Stimulated activated CD4-positive, alpha-beta T cell treated with anti-CD3 and anti-CD28 coated beads, Interleukin-15, amount 100 ng/mL, for 24 hours (primary cell): ENCODE measurements at places on chromosomes 2 and 18.

DNA sequence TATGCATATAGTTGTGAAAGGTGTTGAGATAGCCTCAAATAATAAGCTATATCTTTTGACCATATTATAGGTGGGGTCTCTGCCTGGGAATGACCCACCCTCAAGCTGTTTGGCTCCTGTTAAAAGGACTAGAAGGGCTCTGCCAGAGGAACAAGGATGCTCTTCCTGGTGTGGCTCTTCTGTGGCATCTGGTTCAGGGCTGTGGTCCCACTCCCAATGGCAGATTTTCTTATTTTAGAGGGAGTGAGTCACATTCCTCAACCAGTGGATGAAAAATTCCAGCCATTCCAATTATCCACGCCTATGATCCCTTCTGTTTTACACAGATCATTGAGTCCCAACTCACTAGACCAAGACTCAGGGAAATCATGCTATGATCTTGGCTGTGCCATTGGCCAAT, 119.9 kb downstream of the PARD3B start:
- no peak for DNase-seq

DNA sequence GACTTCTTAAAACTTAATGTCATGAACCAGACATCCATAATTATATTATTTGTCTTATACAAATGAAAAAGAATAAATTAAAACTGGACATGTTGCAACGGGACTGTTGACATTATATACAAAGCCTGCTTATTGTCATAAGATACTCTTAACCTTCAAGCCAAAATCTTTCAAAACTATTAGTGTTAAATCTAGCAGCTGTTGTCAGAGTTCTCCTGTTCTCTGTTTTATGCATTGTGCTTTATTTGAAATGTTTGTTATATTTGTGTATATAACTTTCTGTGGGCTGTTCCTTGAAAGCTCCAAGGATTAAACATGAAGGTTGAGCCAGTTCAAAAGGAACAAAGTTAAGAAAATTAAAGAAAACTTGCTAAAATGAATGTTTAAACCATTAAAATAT, 335.5 kb upstream of the NT5C1B start:
- DNase-seq: no peak

- DNase-seq: no peak
Measured at GRCh38 chr2:55550368-55551102, 31.0 kb downstream of the CFAP36 start.

GRCh38 chr2:134583462-134583861, 135.3 kb downstream of the TMEM163 start:
- no peak for DNase-seq

DNA sequence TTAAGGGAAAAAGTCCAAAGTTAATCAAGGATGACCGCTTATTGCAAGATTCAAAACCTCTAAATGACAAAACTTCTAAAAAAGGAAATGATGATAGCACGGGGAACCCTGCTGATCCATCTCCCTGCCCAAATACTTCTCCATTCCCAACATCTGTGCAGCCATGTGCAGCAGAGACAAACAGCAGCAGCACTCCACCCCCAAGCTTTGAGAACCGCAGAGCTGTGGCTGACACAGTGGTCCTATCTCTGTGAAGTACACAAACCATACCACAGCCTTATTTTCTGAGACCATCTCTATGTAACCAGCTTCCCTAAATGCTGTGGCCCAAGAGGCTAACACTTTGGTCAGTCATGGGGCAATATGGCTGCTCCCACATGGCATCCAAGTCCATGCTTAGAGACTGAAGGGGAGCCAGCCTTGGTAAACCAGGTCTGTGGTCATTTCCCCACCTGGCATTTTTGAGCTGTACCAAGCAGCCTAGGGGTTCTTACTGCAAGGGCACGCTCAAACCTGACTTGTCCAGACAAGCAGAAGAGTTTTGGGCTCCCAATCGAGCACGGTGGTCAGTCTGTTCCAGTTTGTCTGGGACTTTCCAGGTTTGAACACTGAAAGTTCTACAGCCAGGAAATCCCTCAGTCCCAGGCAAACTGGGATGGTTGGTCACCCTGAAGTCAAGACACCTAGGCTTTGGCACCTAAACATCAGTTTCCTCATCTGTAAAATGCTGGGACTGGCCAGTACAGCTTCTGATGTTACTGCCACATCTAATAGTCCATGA, 17.1 kb upstream of the NFE2L2 start:
- no peak for DNase-seq

DNA sequence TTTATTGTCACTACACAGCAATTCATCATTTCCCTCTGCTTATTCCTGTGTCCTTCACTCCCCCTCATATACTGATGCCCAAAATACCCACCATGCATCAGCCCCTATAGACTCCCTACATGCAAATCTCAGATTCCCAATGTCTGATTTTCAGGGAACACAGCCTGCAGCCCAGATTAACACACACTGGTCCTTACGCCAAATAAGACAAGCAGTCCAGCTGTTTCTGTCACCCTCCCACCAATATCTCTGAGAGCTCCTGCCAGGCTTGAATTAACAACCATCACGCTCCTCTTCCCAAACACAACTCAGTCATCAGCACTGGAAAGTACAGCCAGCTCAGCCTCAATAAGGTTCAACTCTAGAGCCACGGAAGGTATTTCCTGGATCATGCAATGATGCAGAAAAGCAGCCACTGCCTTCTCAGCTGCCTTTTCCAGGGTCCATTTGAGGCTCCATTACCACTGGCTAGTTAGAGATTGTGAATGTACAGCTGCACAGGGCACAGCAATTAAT, 39.0 kb upstream of the SLC35F5 start:
- DNase-seq: no peak

GRCh38 chr2:239179851-239180371, 220.9 kb downstream of the HDAC4 start:
- no peak for DNase-seq

DNA sequence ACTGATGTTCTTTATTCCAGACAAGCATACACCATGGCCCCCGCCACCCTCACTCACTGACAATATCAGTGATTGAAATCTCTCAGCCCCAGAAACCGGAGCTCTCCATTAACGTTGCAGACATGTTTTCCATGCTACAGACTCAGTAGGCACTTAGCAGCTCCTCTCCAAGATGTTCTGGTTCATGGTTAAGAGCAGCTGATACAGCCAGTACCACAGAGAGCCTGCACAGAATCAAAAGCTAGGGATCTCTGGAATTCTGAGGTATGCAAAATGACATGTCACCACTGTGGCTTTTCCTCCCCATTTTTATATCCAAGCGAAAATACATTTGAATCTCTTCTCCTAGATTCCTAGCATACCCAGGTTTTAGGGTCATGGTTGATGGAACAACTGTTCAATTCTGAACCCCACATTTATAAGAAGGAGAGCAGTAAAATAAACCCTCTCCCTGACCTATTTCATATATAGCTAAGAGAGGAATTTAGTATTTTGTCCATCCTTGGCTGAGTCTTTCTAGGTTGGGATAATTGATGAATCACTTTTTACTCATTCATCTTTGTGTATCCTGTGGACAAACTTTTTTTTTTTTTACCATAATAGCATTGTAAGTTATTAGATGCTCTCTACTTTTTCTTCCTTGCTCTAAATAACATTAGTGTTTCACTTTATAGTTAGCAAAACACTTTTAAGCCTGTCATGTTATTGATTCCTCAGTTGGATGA, 488.4 kb upstream of the PIK3C3 start:
- no peak for DNase-seq

DNA sequence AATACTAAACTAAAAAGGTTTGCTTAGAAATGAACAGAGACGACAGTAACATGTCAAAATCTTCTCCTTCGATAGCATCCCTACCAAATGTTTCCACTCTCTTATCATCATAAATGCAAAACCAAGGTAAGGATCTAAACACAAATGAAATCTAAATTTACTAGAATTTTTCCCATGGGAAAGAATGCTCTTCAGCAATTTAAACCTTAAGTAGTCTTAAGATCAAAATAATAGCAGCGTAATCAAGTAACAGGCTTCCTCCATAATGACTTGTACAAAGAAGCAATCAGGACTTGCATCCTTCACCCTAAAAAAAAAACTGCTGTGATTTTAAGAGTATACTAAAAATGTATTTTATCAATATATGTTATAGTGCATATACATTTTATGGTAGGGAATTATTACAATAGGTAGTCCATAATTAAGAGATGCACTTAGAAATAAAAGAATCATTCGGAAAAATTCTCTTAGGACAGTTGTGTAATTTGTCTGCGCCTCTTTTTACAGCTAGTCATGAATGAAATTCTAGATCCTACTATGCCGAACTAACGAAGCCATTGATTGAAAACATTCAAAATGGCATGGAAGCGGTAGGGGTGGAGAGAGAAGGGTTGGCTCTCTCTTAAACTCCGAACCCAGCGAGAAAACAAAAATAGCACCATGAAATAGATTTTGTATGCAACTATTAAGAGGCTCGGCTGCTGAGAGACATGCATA, 1.3 kb downstream of the PGAP1 start:
- no peak for DNase-seq

- DNase-seq: no peak
Measured at GRCh38 chr2:164793529-164793928, 48.1 kb downstream of the COBLL1 start.

- no peak for DNase-seq
Measured at GRCh38 chr2:174328114-174328960, 6.4 kb upstream of the SP9 start.

GRCh38 chr2:19073522-19073921, 284.9 kb downstream of the OSR1 start:
- DNase-seq: no peak

GRCh38 chr2:175914846-175915245, 87.2 kb downstream of the LNPK start:
- no peak for DNase-seq

DNA sequence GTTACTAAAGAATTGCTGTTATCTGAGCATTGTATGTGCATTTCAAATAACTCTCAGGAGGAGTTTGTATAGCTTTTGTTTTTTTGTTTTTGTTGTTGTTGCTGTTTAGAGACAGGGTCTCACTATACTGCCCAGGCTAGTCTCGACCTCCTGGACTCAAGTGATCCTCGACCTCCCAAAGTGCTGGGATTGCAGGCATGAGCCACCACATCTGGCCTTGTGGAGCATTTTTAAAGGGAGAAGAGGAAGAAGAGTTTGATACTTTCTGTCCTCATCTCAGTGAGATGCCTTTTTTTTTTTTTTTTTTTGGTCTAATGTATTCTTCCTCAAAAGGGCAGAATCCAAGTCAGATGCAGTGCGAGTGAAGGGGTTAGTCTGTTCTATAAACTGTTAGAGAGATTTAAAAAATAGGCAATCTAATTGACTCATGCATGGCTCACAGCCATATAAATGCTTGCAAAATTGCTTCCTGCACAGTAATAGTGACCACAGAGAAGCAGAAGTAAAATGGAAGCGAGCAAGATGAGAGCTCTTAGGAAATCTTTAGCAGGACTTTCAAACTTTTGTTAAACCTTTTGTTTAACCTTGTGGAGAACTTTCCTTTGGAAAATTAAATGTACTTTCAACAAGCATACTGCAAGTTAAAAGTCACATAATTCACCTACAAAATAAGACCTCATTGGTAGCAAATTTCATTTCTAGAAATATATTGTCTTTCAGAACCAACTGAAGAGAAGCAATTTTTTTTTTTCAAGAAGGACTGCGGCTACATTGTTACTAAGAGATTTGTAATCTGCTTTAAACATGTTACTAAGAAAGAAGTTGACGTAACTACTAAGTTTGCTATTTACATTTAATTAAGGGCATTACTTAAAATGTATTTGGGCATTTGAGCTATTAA, 52.3 kb upstream of the ROCK1 start:
- DNase-seq: no peak

GRCh38 chr2:175842996-175843395, 159.1 kb downstream of the LNPK start:
- DNase-seq: no peak

GRCh38 chr2:54420524-54421172, 35.5 kb upstream of the SPTBN1 start:
- DNase-seq: no peak

GRCh38 chr2:62307469-62308389, 111.8 kb downstream of the B3GNT2 start:
- DNase-seq: no peak

- no peak for DNase-seq
Measured at GRCh38 chr2:1632510-1632909, 111.8 kb downstream of the PXDN start.

DNA sequence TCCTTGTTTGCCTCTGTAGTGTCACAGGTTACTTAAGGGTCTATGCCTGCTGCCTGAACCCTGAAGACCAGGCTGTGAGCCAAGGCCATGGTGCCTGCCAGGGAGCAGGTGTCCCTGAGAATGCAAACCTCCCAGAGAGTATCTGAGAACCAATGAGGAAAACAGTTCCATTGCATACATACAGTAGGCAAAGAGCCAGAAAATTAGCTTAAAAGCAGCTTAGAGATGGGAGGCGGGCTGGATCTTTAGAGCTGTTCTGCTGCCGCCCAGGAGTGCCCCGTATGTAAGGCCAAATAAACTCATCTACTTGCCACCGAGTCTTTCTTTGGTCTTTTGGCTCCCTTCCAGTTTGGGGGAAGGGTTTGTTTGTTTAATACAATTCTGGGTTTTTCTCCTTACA, 327.9 kb downstream of the CLIP4 start:
- DNase-seq: no peak

DNA sequence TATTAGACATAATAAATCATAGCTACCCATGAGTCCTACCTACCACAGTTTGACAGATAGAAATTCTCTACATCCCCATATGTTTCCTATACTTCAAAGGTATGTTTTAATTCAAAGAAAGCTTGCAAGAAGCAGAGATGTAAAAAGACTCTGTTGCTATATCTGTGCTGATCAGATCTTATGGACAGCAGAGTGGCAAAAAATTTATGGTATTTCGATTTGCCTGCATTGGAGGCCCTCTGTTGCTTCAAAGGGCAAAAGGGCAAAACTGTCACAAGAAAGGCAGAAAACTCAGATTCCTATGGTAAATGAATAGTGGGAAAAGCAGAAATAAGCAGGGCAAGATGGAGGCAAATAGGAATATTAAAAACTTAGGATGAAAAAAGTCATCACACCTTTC, 447.8 kb upstream of the SPHKAP start:
- no peak for DNase-seq

DNA sequence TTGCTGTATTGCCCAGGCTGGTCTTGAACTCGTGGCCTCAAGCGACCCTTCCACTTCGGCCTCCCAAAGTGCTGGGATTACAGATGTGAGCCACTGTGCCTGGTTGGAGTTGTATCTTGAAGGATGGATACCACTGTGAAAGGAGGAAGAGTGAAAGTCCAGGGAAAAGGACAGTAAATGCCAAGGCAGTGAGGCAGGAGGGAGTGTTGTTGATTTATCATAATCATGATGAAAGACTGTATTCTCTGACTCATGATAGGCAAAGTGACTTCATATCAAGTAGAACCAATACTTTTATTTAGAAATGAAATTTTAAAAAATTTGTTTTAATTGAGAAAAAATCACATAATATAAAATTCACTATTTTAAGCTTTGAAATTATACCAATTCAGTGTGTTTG, 162.3 kb downstream of the ARHGAP28 start:
- DNase-seq: no peak

DNA sequence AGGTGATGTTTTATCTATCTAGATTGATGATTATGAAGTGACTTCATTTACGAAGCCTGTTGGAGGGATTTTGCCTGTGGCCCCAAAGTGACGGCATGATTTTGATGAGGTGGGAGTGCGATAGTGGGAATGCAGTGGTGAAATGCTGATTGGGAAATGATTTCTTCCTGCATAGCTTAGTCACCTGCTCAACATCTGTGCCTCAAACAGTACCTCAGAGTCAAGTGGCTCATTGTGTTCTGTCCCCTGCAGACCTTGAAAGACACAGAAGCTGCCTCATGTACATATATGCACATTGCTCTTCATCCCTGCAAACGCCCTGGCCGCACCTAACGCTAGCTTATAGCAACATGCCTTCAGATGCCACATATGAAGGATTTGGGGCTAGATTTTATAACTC, 201.2 kb downstream of the TPGS2 start:
- no peak for DNase-seq

- DNase-seq: no peak
Measured at GRCh38 chr2:134446383-134447017, 192.6 kb downstream of the MGAT5 start.
